ENCODE measurements at places on chromosomes 7 and 10.

- no peak for DNase-seq
Observed at GRCh38 chr7:53812135-53812534, 730.0 kb upstream of the VSTM2A start.

DNA sequence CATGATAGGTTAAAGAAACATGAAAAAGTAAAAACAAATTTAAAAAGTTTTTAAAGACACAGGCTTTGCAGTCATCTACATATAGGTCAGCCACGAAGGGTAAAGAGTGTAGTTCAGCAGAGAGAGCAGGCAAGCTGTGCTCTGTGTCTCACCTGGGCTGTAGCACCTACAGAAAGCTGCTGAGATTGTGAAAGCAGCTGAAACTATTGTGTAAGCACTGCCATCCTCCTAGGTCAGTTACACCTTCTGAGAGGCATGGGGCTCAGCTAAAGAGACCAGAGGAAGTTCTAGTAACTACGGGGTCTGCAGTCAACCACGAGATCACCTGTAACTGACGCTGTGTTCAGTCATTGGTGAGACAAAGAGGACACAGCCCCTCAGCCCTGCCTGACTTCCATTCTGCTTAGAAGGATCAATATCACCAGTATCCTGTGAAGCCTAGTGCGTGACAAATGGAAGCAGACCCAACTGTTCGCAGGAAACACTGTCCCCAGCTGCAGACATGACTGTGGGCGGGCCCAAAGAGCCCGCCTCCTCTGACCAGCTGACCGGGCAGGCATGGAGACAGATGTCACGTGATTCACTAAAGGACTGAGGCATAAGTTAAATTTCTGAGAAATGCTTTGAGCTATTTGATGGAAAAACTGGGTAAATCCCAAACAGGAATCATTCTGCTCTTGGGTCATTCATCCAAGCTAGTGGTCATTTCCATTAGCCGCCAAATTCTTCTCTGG, 87.9 kb downstream of the EBF3 start:
- no peak for DNase-seq

DNA sequence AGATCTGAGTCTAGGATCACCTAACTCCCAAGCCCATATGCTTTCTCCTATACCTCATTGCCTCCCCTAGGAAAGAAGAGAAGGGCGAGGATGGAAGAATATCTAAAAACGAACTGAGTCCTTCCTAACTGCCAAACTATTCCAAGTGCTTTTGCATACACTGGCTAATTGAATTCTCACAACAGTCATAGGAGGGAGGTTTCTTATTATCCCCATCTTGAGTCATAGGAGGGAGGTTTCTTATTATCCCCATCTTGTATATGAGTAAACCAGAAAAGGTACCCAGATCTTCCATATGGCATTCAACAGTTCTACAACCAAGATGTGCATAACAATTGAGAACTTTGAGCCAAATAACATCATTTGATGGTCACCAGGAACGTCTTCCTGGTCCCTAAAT, 13.1 kb upstream of the FAM204A start:
- no peak for DNase-seq

- no peak for DNase-seq
Observed at GRCh38 chr10:13894412-13895093, 307.8 kb downstream of the PRPF18 start.

DNA sequence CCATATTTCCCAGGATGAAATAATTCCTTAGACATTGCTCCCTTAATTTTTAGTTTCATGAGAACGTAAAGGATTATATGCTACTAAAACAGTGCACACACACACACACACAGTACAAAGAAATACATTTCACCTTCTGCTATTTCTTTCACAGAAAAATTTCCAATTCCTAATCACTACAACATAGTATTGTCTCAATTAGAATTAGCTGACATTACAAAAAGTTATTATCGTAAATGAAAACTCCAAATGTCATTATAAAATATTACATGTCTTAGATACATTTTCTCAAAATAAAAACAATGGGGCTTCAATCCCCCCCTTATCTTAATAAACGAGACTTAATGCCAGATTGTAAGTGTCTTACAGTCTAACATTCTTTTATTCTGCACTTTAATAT, 12.3 kb upstream of the RUFY2 start:
- DNase-seq = no peak

DNA sequence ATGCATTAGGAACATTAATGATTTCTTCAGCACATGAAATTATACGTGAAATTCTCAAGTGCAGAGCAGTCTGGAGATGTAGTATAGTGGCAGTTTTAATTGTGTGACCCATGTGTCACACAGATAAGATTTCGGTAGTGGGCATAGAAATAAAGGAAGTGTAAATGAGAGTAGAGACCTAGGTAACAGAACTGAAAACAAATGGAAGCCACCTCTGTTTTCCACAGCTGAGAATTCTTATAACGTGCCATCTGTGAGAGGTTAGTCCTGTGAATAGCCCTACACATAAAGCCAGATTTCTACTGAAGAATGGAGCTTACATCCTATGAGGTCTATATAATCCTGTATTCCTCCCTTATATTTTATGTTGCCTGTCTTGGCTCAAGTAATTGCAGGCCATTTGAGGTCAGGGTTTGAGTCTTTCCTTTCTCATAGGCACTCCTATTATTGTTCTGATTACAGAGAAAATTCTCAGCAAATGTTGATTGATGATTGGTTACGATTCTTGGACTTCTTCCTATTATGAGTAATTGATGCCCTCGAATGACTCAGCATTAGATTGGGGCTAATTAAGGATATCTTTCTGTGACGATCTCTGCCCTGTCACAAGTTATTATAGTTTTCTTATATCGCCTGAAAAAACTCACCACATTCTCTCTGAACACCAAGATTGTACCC, 258.2 kb downstream of the KIF20B start:
- no peak for DNase-seq

DNA sequence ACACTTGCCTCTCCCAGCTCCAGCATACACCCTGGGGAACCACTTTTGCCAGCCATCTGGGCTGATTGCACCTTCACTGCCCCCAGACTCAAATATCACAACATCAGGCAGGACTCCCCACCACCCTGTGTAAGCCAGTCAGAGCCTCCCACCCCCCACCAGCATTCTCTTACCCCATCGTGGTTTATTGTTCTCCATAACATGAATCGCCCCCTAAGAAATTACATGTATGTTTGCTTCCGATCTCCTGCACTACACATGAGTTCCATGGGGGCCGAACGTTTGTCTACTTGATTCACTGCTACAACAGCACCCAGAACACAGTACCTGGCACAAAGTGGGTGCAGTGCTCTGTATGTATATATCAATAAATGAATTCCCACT, 39.4 kb downstream of the CREB3L2 start:
- no peak for DNase-seq

DNA sequence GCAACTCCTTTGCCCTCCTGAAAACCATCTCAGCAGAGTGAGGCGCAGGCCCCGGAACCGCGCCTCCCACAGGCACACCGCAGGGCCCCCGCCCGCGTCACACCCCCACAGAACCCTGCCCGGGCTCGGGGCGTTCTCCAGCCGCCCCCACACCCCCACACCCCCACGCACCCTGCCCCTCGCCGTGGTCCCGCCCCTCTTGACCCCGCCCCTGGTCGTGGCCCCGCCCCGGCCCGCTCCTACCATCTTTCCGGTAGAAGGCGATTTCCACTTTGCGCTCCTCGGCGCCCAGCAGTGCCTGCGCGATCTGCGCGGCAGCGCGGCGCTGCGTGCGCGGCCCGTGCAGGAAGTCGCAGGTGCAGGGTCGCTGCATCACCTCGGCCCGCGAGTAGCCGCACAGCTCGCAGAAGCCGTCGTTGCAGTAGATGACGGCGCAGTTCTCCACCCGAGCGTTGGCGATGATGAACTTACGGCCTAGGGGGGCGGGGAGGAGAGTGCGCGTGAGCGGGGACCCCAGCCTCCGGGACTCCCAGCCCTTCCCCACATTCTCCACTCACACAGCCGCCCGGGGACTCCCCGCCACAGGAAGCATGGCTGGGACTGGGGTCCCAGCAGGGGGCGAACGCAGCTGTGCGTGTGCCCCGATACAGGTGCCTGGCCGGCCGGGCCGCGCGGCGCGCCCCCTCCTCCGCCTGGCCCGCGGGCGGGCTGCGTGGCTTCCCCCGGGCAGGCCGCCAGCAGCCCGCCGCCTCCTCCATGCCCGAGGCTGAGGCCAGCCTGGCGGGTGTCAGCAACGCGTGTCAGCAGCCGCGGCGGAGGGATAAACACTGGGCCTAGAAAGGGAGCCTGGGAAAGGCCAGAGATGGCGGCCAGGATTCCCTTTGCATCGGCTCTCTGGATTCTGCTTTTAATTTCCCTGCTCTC, 3.4 kb downstream of the KCNH2 start:
- DNase-seq = peak; percentile 79

DNA sequence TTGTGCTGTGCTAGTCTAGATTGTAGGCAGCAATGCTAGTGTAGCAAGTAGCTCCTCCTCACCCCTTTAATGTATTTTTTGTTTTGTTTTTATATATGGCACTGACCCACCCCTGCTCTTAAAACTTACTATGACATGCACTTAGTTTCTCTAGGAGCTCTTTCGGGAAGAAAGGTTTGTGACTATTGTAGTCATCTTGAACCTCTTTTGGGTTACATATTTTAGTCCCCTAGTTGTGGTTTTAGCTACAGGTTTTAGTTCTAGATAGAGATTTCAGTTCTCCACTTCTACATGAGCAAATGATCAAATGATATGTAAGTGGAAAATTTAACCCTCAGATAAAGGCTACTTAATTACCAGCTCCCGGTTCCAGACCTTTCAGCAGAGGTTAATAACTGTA, 14.9 kb downstream of the MINPP1 start:
- DNase-seq = no peak

- no peak for DNase-seq
Observed at GRCh38 chr7:96578606-96579005, 131.0 kb downstream of the SEM1 start.

- DNase-seq = no peak
Observed at GRCh38 chr10:70939441-70940003, 51.2 kb upstream of the PCBD1 start.

DNA sequence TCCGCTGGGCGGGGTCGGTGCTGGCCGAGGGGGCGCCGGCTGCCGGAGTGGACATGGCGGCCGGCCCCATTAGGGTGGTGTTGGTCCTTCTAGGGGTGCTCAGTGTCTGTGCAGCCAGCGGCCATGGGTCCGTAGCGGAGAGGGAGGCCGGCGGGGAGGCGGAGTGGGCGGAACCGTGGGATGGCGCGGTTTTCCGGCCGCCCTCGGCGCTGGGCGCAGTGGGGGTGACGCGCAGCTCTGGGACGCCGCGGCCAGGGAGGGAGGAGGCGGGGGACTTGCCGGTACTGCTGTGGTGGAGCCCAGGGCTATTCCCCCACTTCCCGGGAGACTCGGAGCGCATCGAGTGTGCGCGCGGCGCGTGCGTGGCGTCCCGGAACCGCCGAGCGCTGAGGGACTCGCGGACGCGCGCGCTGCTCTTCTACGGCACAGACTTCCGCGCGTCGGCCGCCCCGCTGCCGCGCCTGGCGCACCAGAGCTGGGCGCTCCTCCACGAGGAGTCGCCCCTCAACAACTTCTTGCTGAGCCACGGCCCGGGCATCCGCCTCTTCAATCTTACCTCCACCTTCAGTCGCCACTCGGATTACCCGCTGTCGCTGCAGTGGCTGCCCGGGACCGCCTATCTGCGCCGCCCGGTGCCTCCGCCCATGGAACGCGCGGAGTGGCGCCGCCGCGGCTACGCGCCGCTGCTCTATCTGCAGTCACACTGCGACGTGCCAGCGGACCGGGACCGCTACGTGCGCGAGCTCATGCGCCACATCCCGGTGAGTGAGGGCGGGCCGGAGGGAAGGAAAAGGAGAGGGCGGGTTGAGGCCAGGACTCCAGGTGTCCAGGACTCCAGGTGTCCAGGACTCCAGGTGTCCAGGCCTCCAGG, 9.3 kb upstream of the CHCHD1 start:
- peak; percentile 82 for DNase-seq

- DNase-seq = no peak
Observed at GRCh38 chr10:33009244-33010131, 51.5 kb upstream of the ITGB1 start.

DNA sequence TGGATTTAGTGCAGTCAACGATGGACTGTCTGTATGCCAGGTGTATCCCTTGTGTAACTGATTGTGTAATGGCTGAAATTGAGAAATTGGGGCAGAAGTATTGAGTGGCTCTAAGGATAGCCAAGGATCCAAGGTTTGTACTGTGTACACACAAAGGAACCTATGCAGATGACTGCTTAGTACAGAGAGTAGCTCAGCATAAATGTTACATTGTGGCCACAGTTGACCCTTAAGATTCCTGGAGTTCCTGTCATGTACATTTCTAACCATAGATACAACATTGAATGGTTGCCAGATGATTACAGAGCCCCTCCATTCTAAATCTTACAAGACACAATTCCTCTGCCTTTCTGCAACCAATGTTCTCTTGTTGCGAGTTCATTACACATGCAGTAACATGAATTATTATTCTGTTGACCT, 25.3 kb downstream of the CCDC126 start:
- DNase-seq = no peak
